ENCODE measurements at places on chromosomes 2 and 18. TPM values are rescaled to one million over a fixed set of nuclear protein-coding genes. Genes with fewer than 3 reads are reported as not detected.

GRCh38 chr18:51235009-51235789, 37.7 kb upstream of the MEX3C start:
- no peak overlapping the region for H3K4me3 ChIP-seq
- no peak overlapping the region for H3K27ac ChIP-seq
- no peak for DNase-seq
- peaks cover 9% of the 10 kb centered on the region for H3K4me1 ChIP-seq
- no peaks in the 10 kb centered on the region for H3K36me3 ChIP-seq

- no peaks in the 10 kb centered on the region for H3K27me3 ChIP-seq
- H3K4me1 ChIP-seq: no peaks in the 10 kb centered on the region
- H3K36me3 ChIP-seq: no peaks in the 10 kb centered on the region
- DNase-seq: no peak
- H3K4me3 ChIP-seq: no peak overlapping the region
Measured at GRCh38 chr2:137123226-137123625, 357.9 kb downstream of the THSD7B start.

- no peak overlapping the region for H3K4me3 ChIP-seq
- no peak overlapping the region for H3K27ac ChIP-seq
- no peaks in the 10 kb centered on the region for H3K36me3 ChIP-seq
- no peaks in the 10 kb centered on the region for H3K4me1 ChIP-seq
- no peaks in the 10 kb centered on the region for H3K27me3 ChIP-seq
- no peak for DNase-seq
Measured at GRCh38 chr2:205051417-205051816, 506.1 kb downstream of the PARD3B start.

GRCh38 chr2:231810905-231811304, 24.7 kb downstream of the COPS7B start:
- H3K27ac ChIP-seq: no peak overlapping the region
- H3K27me3 ChIP-seq: no peaks in the 10 kb centered on the region
- no peak for DNase-seq
- H3K4me1 ChIP-seq: no peaks in the 10 kb centered on the region
- no peak overlapping the region for H3K4me3 ChIP-seq
- peaks cover 38% of the 10 kb centered on the region for H3K36me3 ChIP-seq

GRCh38 chr2:45469314-45470099, 141.6 kb downstream of the SRBD1 start:
- no peak for DNase-seq
- H3K27ac ChIP-seq: no peak overlapping the region
- H3K4me1 ChIP-seq: peaks cover 11% of the 10 kb centered on the region
- no peak overlapping the region for H3K4me3 ChIP-seq
- no peaks in the 10 kb centered on the region for H3K27me3 ChIP-seq
- peaks cover 4% of the 10 kb centered on the region for H3K36me3 ChIP-seq

DNA sequence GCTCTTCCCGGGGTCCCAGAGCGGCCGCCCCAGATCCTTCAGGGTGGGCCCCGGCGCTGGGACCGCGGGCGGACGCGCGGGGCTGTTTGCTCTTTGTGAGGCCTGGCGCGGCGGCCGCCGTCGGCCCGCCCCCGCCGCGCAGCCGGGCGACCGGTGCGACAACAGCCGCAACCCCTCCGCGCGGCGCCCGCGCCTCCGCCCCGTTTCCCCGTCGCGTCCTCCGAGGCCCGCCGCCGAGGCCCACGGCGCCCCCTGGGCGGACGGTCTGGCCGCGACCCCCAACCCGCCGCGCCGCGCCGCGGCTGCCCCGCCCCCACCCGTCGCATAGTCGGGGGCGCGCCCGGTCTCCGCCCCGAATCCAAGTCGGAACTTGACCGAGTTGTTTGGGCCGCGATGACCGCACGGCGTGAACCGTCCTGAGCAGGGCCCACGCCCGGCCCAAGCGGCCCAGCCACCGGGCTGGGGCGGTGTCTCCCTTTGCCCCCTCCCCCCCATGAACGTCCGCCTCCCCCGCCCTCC, 448 bp downstream of the YPEL5 start:
- H3K4me3 ChIP-seq: peak overlapping the region; percentile 89
- peak; percentile 92 for DNase-seq
- peaks cover 25% of the 10 kb centered on the region for H3K4me1 ChIP-seq
- no peaks in the 10 kb centered on the region for H3K36me3 ChIP-seq
- H3K27ac ChIP-seq: peak overlapping the region; percentile 99

- no peaks in the 10 kb centered on the region for H3K27me3 ChIP-seq
- H3K4me3 ChIP-seq: no peak overlapping the region
- peak overlapping the region; percentile 2 for H3K27ac ChIP-seq
- peaks cover 87% of the 10 kb centered on the region for H3K4me1 ChIP-seq
Measured at GRCh38 chr2:201266629-201267028, 6.3 kb downstream of the CASP8 start.

GRCh38 chr2:230706053-230706521, 6.6 kb upstream of the CAB39 start:
- no peak overlapping the region for H3K4me3 ChIP-seq
- no peaks in the 10 kb centered on the region for H3K36me3 ChIP-seq
- no peak overlapping the region for H3K27ac ChIP-seq
- no peaks in the 10 kb centered on the region for H3K27me3 ChIP-seq
- H3K4me1 ChIP-seq: peaks cover 5% of the 10 kb centered on the region

DNA sequence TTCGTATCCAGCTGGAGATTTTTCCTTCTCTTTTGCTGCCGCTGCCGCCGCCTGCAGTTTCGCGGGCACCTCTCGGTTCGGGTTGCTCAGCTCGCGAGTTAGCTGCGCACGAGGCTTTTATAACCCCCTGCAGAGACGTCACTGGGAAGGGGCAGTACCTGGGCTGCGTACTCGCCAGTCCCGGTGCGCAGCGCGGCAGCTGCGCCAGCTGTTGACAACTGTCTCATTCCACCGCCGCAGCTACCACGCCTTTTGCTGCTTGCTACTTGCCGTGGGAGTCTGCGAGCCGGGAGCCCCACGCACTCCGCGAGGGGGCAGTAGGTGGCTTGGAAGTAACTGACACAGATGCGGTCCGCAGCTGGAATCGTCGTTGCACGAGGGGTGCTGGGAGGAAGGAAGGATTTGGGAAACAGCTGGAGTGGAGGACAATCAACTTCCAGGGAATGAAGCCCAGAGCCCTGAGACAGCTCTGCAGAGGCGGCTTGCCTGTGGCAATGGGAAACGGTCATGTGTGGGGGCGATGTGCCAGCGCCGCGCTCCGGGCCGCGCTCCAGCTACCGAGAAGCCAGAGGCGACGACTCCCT, at the start of gene TACR1:
TACR1 (minus strand) TSS at position 93 of the 584 bp plus-strand sequence. CDS start 586 bp downstream, outside the sequence.
- peaks cover 42% of the 10 kb centered on the region for H3K27me3 ChIP-seq
- H3K4me1 ChIP-seq: peaks cover 21% of the 10 kb centered on the region
- DNase-seq: peak; percentile 87
- no peaks in the 10 kb centered on the region for H3K36me3 ChIP-seq
- no peak within 1 kb of the TSS for H3K27ac ChIP-seq
- H3K4me3 ChIP-seq: peak within 1 kb of the TSS; percentile 25

GRCh38 chr2:181111059-181111458, 130.7 kb downstream of the UBE2E3 start:
- DNase-seq: no peak
- no peaks in the 10 kb centered on the region for H3K27me3 ChIP-seq
- H3K36me3 ChIP-seq: no peaks in the 10 kb centered on the region
- H3K4me1 ChIP-seq: no peaks in the 10 kb centered on the region
- H3K4me3 ChIP-seq: no peak overlapping the region
- H3K27ac ChIP-seq: no peak overlapping the region

- H3K4me1 ChIP-seq: no peaks in the 10 kb centered on the region
- no peaks in the 10 kb centered on the region for H3K27me3 ChIP-seq
- H3K4me3 ChIP-seq: no peak overlapping the region
- H3K27ac ChIP-seq: no peak overlapping the region
- no peak for DNase-seq
- H3K36me3 ChIP-seq: no peaks in the 10 kb centered on the region
Measured at GRCh38 chr18:30088238-30089015, 954.1 kb downstream of the DSC3 start.

DNA sequence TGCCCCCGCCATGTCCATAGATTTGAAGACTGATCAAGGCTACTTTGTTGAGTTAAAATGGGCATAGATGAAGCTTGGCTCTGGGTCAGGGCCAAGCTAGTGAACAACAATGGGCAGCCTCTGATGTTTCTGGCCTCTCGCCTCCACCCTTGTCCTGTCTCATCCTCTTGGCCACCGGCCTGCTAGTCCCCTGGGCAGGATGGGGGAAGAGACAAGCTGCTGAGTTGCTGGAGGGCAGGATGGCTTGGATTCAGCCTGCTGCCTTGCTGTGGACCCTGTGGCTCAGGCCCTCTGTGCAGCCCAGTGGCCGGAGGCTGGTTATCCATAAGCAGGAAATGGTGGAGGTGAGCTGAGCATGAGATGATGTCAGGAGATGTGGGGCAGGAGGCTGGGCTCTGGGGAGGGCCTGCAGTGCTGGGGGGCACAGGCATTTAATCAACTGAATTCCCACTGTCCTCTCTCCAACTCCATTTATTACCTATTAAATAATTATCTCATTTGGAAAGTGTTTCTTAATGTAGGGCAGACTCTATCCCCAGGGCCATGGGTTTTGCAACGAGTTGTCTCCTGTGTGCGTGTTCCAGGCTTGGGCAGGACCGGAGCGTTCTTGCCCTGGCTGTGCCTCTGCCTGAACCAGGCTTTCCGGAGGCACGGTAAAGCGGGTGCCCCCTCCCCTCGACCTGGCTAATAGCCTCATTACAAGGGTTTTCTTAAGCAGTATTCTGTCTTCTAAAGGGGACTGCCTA, 122.9 kb downstream of the GLI2 start:
- no peaks in the 10 kb centered on the region for H3K36me3 ChIP-seq
- no peaks in the 10 kb centered on the region for H3K27me3 ChIP-seq
- no peak overlapping the region for H3K27ac ChIP-seq
- peak; percentile 68 for DNase-seq

- no peaks in the 10 kb centered on the region for H3K36me3 ChIP-seq
- H3K27me3 ChIP-seq: no peaks in the 10 kb centered on the region
- H3K27ac ChIP-seq: no peak overlapping the region
Measured at GRCh38 chr2:172655838-172656573, 79.6 kb upstream of the RAPGEF4 start.

GRCh38 chr2:157922336-157922735, 46.2 kb upstream of the ACVR1 start:
- no peak overlapping the region for H3K27ac ChIP-seq
- no peaks in the 10 kb centered on the region for H3K36me3 ChIP-seq
- no peak for DNase-seq
- no peak overlapping the region for H3K4me3 ChIP-seq
- H3K27me3 ChIP-seq: no peaks in the 10 kb centered on the region

GRCh38 chr2:174282441-174282840, 34.1 kb upstream of the OLA1 start:
- no peaks in the 10 kb centered on the region for H3K4me1 ChIP-seq
- no peaks in the 10 kb centered on the region for H3K36me3 ChIP-seq
- H3K27me3 ChIP-seq: no peaks in the 10 kb centered on the region
- H3K4me3 ChIP-seq: no peak overlapping the region
- no peak for DNase-seq

SYT4 gene
- not detected for total RNA-seq

GRCh38 chr2:73260338-73260984, 23.8 kb downstream of the FBXO41 start:
- H3K27me3 ChIP-seq: no peaks in the 10 kb centered on the region
- H3K4me1 ChIP-seq: no peaks in the 10 kb centered on the region
- DNase-seq: no peak
- no peak overlapping the region for H3K4me3 ChIP-seq

GRCh38 chr2:128396500-128396891, 77.8 kb upstream of the HS6ST1 start:
- DNase-seq: peak; percentile 42
- H3K4me3 ChIP-seq: no peak overlapping the region
- peak overlapping the region; percentile 50 for H3K27ac ChIP-seq
- H3K4me1 ChIP-seq: no peaks in the 10 kb centered on the region

Data from spleen (tissue), 13 donors.